Activated CD4-positive, alpha-beta T cell treated with anti-CD3 and anti-CD28 coated beads, Interleukin-2, amount 50 U/mL, for 1 hour (primary cell): ENCODE measurements at places on chromosomes 7 and 10.

- DNase-seq: no peak
These were observed 61.6 kb upstream of the GPR26 start for GRCh38 chr10:123604506-123604905.

GRCh38 chr7:151251689-151252560, 3.4 kb upstream of the SMARCD3 start:
- DNase-seq: no peak

GRCh38 chr7:114130866-114131265, 212.1 kb upstream of the PPP1R3A start:
- DNase-seq: no peak

GRCh38 chr10:12587451-12587888, 238.1 kb downstream of the CAMK1D start:
- no peak for DNase-seq

DNA sequence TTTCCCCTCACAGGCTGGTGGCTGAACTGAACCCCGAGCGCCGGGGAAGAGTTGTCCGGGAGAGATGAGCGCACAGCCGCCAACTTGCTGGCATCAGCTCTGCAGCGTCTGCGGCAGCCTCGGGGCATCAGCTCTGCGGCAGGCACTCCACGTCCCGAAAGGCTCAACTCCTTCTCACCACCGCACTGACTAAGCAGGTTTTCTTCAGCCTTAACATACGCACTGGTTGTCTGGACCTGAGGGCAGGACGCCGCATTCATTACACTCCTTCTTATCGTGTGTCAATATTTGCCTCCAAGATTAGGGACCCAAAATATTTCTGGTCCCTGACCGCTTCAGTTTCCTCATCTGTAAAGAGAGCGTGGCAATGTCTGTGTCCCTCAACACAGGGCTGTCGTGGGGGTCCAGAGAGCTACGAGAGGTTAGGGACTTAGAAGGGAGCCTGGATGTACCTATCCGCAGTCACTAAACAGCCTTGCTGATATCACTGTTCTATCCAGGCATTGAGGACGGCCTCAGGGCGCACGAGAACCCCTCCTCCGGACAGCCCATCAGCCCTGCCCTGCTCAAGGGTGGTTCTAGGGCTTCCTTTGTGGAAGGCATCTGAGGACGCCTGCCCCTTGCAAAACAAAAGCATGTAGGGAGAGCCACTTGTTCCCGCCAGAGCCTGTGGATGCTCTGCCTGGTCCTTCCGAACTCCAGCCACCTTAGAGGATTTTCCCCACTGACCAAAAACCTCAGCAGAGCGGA, 42.8 kb upstream of the FIGNL1 start:
- no peak for DNase-seq

- no peak for DNase-seq
These were observed 240.6 kb downstream of the SNX13 start for GRCh38 chr7:17699696-17700095.

- no peak for DNase-seq
These were observed 4.9 kb downstream of the ARMC3 start for GRCh38 chr10:22932626-22933370.

- no peak for DNase-seq
These were observed 124.9 kb downstream of the OAT start for GRCh38 chr10:124293616-124294449.

DNA sequence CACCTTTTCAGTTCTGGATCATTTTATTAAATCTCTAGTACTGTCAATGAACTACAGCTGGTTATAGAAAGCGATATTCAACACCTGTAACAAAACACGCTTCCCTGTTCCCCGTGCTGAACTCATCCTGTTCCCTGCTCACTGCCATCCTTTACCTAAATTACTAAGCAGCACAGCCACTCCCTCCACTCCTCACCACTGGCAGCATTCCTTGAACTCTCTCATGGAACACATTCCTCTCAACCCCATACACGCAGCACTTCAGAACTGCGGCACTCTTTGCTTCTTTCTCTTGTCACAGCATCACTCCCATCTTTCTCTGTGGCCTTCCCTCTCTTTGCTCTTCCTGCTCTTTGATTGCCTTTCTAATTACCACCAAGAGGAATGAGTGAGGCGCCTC, 27.4 kb downstream of the RELN start:
- no peak for DNase-seq

- DNase-seq: no peak
These were observed 51.3 kb downstream of the TWIST1 start for GRCh38 chr7:19066170-19066569.

GRCh38 chr7:55521917-55522902, 50.1 kb downstream of the VOPP1 start:
- DNase-seq: no peak

DNA sequence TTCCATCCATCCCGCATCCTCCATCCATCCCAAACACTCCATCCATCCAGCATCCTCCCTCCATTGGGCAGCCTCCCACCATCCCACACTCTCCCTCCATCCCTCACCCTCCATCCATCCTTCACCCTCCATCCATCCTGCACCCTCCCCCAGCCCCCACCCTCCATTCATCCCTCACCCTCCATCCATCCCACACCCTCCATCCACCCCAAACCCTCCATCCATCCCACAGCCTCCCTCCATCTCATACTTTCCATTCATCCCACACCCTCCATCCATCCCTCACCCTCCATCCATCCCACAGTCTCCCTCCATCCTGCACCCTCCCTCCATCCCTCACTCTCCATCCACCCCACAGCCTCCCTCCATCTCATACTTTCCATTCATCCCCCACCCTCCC, 60.4 kb downstream of the FOXI2 start:
- DNase-seq: no peak

- DNase-seq: no peak
These were observed 28.2 kb downstream of the SNX13 start for GRCh38 chr7:17912050-17912449.

GRCh38 chr7:883055-884021, 7.0 kb downstream of the GET4 start:
- DNase-seq: no peak

DNA sequence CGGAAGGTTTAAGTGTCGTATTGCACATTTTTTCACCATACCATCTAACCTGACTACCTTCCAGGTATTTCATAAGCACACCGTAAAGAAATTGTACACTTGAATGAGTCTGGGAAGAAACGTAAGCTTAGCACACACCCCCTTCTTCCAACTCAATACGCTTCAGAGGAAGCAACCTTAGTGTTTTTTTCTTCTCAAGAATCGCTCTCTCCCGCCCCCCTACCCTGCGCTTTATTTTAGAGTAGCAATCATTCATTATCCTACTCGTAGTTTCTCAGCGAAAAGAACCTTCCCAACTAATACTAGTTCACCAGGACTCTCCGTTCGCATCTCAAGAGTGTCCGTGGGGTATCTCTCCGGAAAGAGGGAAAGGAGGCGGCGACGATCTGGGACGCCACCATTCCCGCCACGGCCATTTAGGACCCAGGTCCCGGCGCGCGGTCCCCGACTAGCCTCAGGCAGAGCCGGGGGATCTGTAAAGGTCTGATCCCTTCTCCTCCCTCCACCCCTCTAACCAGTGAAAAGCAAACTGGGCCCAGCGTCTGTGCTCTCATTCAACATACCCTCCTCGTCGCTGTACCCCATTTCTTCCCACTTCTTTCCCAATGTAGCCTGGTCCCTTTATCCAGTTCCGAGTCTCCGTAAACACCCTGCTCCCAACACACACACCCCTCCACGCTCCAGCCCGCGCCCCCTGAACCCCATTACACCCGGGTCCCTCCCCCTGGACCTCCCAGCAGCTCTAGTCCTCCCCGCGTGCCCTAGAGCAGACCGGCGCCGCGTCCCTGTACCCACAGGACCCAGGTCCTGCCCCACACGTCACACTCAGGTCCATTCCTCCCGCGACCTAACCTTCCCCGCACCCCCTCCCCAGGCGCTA, 16.0 kb downstream of the MYOZ1 start:
- no peak for DNase-seq

- no peak for DNase-seq
These were observed 20.4 kb upstream of the GOT1 start for GRCh38 chr10:99450624-99451498.

DNA sequence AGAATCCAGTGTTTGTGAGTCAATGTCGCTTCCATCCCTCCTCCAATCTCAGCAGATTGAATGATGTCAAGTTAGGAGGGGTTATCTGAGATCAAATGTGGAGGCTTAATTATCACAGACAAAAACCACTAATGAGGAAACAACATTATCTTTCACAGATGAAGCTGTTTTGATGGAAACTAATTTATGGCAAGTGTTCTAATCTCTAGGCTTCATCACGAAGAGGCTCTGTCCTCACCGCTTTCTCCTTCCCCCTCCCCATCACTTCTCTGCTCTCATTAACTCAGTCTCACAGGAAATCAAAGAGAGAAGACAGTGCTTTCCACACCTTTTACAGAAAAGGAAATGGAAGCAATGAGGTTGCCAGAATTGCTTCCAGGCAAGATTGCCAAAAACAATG, 283.7 kb downstream of the BMPER start:
- DNase-seq: no peak

- DNase-seq: no peak
These were observed 229.7 kb downstream of the ELMO1 start for GRCh38 chr7:37218956-37219355.

- no peak for DNase-seq
These were observed 2.1 kb downstream of the CTBP2 start for GRCh38 chr10:125158275-125158600.

DNA sequence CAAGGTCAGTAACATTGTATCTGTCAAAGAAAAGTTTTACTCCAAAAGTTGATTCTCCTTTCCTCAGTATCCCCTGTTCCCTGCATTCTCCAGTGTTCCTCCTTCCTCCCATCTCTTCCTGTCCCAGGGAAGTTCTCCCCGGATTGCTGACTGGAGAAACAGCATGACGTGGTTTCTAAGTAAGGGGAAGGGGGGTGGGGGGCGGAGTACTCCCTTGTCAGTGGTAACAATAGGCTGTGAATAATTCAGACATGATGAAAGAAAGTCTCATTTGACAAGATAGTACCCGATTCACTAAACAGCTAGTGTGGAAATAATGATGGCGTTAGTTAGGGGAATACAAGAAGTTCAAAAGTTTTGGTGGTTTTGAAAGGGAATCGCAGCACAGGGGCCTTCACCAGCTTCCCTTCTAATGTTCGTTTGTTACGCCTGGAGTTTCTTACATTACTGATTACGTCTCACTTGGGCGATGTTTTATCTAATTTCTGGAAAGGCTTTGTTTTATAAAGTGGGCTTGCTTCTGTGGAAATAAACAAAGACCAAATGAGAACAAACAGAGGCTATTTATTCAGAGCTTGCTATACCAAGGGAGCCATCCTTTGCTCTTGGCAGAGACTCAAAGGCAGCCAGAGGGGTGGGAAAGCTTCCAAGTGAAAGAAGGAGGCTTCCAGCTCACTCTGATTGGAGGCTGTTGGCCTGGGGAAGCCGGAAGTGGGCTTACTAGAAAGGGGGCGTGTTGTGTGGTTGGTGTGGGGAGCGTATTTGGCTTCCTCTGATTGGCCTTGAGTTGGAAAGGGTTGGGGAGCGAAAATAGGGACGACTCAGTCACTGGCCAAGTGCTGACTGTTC, 453.7 kb downstream of the SDK1 start:
- no peak for DNase-seq

- no peak for DNase-seq
These were observed 57.3 kb upstream of the TMEM72 start for GRCh38 chr10:44853796-44854195.
